HT1080 (cell line): ENCODE measurements at places on chromosomes 5 and 9.

DNA sequence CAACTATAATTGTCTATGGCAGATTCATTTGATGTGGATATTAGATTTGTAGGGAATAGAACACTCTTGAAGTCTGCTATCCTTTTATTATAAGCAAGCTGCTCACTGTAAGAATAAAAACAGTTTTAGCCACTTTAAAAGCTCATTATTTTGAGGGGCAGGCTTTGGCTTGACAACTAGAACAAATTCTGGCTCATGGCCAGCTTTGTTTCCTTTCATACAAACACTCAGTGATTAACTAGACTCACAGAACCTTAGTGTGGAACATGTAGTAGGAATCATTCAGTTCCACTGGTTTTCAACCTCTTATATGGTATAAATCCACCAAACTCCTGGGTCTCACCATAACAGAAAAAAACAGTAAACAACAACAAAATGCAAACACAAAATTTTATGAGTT lies 27.4 kb upstream of the CEP120 start:
- no peak for DNase-seq

DNA sequence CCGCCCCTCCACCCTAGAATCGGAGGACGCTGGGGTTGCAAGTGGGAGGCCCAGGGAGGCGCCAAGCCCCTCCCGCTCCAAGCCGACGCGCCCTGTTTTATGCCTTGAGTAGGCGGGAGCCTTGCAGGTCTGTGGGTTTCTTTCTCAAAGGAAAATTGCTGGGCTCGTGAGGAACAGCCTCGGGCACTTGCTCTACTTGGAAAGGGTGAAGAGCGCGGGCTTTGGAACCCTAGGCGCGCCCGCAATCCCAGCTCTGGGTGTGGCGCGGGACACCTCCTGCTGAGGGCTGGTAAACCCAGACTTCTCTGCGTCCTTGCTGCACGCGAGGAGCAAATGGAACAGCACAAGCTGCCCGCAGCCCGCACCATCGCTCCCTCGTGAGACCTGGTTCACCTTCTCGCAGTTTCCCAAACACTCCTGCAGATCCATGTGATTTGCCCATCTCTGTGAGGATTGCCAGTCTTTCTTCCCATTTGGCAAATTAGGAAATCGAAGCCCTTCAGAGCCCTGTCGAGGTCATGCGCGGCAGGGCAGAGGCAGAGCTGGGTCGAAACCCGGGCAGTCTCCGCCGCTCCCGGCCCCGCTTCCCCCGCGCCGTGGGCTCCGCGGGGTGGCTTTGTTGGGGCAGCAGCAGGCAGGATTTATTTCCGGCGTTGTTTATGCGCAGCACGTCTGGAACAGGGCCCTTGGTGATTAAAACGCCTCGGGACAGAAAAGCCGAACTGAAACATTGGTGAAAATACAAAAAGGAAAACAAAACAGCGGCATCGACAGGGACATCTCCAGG lies 98.4 kb upstream of the CPLX2 start:
- DNase-seq: no peak

DNA sequence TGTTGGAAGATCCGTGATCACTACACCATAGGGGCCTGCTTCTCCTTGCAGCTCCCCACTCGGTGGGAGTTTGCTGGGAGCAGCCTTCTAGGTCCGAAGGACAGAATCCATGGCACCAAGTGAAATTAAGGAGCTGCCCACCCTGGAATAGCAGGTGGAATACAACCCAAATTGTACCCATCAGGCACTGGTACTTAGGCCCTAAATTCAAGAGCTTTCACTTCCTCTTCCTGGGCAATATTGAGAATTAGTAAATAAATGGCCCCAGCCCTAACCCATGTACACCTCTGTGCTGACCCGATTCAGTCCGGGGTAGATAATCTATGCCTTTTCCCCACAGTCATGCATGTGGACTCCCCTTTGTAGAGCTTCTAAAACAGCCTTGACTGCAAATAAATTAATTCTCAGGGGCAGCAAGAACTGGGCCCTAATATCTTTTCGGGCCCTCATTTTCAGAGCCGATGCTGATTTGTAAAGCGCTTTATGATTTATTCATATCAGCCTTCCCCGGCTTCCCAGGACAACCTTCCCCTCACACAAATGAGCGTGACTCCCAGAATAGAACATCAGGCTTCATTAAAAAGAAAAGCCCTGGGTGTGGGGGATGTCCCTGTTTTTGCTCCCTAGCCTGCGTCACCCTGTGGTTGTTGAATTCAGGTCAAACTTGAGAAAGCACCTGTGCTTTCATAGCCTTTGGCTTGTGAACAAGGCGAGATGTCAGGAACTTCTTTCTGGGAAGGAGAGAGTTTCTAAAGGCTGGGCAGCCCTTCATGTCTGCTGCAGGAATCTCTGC lies 126.1 kb upstream of the TBC1D2 start:
- DNase-seq: no peak

GRCh38 chr5:129945028-129945427 lies 40.8 kb downstream of the CHSY3 start:
- DNase-seq: peak; percentile 32

GRCh38 chr9:35195683-35196082 lies 33.9 kb downstream of the UNC13B start:
- no peak for DNase-seq

DNA sequence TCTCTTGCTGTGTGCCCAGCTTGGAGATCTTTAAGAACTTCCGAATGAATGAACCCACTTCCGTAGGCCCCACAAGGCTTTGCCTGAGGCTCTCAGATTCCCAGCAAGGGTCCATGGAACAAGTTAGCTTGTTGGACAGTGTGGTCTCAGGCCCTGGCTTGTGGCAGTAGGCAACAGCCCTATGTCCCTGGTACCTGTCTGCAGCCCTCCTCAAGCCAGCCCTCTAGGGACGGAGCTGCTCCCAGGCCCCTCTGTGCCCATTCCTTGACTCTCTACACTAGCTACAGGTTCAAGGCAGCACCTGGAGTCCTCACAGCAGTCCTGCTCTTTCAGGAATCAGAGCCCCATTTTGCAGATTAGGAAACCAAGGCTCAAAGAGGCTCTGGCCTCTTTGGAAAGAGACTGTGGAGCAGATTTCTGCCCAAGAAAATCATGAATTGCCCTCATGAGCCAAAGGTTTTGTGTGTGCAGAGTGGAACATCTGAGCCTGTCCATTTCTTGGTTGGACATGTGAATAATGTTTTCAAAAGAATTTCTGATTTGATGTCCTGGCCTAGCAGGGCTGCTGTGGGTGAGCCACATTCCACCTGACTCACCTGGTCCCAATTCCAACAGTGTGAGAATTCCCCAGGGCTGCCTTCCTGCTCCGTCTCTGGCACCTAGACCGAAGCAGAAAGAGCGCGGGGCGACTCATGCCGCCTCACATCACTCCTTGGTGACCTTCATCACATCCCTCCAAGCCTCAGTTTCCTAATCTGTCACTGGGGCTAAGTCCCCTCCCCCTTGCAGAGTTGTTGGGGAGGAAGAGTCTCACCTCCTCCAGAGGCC lies 131.7 kb downstream of the BARX1 start:
- no peak for DNase-seq

- no peak for DNase-seq
Measured at GRCh38 chr9:133394687-133395271, 18.6 kb downstream of the STKLD1 start.

DNA sequence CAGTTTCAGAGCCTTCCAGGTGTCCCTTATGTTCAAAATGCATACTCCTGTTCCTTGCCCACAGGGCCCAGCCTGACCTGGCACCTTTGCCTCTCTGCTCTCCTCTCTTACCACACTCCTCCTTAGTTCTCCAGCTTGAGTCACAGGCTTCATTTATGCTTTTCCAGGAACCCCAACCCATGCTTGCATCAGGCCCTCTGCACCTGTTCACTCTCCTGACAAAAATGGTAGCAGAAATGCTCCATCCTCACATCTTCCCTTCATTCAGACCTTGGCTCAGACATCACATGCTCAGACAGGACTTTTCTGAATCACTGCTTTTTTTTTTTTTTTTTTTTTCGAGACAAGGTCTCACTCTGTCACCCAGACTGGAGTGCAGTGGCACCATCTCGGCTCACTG lies 15.1 kb upstream of the RNF145 start:
- DNase-seq: no peak

DNA sequence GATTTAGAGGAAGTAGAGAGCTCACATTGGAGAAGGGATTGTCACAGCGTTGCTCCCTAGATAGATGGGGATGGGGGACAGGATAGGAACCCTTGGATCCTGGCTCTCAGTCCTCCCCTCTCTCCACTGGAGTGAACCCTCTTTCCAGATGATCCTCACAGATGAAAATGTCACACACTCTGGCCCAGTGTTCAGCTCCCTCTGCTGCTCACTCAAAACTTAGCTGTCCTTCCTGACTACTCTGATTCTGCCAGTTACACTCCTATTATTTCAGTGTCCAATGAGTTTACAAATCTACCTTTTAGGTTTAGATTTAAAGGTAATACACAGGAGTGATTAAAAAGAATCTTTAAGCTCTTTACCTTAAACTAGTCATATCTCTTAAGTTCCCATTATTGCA lies 5.8 kb upstream of the SPINK7 start:
- DNase-seq: no peak

GRCh38 chr5:57745029-57745428 lies 262.4 kb upstream of the ACTBL2 start:
- no peak for DNase-seq

DNA sequence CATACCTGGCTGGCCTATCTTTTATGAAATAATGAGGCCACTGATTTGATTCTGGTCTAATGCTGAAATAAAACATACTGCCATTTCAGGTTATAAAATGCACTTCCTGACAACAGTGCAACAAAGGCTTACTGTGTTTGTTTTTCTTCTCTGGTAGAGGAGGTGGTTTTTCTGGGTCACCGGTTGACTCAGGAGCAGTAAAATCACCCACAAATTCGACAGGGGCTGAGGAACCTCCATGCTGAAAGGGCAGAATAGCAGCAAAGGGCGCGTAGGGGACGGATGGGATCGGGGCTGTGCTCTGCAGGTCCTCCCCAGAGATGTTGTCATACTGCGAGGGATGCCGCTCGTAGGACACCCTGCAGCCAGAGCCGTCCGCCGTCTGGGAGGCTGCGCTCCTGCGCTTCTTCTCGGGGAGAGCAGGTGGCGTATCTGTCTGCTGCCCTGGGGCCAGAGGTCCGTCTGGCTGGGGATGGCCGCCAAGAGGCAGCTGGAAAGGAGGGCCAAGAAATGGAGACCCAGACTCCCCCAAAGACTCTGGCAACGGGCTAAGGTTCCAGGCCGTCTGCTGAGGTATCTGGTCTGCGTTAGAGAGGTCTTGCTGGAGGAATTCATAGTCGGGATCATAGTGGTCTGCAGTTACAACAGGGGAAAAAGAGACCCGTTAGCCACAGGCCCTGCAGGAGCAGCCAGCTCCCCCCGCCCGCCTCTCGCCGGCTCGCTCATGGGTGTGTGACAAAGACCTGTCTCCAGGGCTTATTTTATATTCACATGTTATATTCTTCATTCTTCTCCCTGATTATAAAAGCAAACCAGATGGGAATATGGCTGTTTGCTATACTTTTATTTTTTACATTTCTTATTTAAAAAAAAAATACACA lies 80.7 kb downstream of the PRRT1B start:
- no peak for DNase-seq

- no peak for DNase-seq
Measured at GRCh38 chr5:149289301-149289700, 17.6 kb downstream of the AFAP1L1 start.

DNA sequence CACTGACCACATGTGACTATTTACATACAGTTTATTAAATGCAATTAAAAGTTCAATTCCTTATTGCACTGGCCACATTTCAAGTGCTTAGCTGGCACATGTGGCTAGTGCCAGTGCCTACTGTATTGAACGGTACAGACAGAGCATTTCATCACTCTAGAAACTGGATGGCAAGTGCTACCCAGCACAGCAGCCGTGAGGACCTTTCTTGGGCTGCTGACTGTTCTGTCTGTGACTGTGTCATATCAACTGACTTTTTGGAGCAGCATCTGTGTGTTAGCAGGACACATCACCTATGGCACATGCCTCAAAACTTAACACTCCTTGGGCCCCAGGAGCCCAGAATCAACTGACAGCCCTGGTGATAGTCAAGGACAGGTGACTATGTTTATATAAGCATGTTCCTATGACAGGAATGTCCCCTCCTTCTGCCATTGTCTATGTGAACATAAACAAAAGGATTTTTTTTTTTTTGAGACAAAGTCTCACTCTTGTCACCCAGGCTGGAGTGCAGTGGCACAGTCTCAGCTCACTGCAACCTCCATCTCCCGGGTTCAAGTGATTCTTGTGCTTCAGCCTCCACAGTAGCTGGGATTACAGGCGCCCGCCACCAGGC lies 8.9 kb downstream of the IRF1 start:
- DNase-seq: no peak

DNA sequence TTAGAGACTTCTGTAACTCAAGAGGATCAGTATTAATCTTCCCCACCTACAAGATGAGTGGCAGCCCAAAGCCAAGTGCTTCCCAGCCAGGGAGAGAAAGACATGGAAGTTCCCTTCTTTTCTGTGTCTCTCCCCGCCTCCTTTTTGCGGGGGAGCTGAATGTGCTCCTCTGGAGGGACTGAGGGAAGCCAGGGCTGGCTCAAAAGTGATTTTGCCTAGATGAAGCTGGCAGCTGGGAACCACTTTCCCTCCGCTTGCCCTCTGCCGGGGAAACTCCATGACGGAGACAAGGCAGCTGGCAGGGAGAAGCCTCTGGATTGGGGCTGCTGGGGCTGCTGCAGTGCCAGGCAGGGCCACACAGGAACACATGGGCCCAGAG lies 24.4 kb downstream of the EGR1 start:
- DNase-seq: no peak

DNA sequence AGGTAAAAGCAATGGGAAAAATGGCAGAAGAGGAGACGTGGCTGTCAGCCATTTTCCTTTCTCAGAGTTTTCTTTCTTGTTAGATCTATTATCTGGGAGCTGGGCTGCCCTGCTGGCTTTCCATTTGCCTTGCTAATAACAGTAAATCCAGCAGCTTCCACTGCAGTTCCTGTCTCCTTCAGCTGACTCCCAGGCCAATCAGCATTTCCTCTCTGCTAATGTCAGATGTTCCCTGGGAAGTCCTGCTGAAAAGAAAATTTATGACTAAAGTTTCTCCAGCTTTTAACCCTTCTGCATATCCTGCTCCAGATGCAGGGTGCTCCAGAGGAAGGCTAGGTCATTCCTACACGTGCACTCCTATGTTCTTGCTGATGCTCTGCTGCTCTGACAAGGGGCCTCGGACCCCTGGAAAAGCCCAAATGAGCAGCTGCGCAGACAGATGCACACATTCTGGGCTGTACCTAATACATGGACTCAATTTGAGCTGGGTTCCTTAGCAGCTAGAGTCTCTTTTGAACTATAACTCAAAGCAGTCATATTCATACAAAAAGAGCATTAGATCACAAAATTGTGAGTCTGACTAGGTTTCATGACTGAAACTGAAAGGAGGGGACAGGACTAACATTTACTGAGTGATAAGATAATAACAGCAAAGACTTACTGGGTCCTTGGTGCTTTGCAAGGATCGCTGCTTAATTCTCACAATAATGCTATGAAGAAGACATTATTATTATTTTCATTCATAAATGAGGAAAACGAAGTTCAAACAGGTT lies 182.2 kb downstream of the MAPKAP1 start:
- peak; percentile 34 for DNase-seq

GRCh38 chr9:21890696-21891095 lies 88.3 kb downstream of the MTAP start:
- DNase-seq: no peak

DNA sequence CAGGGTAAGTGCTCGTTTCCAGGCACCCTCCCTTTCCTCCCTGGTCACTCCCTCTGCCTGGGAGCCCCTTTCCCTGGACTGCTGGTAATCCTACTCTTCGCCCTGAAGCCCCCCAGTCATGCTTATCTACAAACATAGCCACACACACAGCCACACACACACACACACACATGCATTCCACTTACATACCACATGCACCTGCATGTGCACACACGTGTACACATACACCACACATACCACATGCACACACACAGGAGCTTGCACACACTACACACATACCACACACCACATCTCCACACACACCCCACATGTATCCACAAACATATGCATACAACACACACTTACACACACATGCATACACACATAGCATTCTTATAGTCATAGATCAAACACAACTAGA lies 358.5 kb downstream of the GADD45G start:
- DNase-seq: no peak
